ENCODE measurements at places on chromosomes 12 and 14.

GRCh38 chr12:57868221-57868620 lies 21.7 kb upstream of the CTDSP2 start:
- DNase-seq: no peak

DNA sequence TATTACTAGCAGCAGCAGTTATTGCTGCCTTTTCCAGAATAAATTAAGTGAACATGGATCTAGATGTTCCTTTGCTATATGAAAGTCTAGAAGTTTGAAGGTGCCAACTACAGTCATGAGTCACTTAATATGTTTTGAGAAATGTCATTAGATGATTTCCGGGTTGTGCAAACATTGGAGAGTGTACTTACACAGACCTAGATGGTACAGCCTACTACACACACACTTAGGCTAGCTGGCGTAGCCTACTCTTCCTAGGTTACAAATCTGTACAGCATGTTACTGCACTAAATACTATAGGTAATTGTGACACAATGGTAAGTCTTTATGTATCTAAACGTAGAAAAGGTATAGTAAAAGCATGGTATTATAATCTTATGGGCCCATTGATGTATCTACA lies 368.1 kb downstream of the PDZRN4 start:
- no peak for DNase-seq

DNA sequence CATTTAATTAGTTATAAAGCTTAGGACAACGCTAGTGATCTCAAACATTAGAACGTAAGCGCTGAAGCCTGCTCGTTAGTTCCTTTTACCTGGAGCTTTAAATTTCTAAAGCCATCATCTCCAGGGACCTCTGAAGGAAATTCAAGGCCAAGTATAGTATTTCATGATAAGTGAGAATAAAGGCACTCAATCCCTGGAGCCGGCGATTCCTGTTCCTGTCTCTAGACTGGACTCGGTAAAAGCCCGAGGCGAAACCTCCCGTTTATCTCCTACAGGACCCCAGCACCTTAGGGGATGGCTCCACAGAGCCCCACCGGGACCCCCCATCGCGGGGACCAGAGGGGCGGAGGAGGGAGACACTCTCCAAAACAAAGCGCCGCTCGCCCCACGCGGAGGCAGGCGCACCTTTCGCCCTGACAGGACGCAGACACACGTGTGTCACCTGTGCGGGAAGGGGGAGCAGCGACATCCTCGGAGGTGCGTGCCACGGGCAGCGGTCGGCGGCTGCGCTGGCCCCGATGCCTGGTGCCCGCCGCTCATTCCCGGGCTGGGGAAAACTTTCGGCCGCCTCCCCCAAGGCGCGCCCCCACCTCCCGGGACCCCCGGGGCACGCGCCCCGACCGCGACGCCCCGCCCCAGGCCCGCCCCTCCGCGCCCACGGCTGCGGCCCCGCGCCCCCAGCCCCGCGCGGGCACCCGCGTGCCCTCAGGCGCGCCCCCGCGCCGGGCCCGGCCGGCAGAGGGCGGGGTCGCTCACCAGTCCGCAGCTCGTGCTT lies 678 bp downstream of the RPS6KA5 start:
- DNase-seq: no peak

- DNase-seq: no peak
These were observed 19.8 kb downstream of the OR5AU1 start for GRCh38 chr14:21136024-21136423.

DNA sequence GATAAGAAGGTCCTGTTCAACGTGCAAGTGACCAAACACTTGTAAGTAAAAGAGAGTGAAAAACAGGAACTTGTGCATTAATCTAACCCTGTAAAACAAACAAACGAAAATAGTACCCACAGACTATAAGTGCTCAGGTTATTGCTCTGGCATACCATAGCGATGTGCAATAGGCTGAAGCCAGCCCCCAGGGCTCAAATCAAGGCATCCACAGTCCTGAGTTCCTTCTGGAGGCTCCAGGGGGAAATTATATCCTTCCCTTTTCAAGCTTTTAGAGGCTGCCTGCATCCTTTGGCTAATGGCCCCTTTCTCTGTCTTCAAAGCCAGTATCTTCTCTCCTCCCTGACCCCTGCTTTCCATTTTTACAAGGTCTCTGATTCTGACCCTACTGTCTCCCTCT lies 8.1 kb upstream of the CMAS start:
- no peak for DNase-seq
